Thoracic aorta (tissue), 2 donors: ENCODE measurements at places on chromosomes 16 and 17. TPM values are rescaled to one million over a fixed set of nuclear protein-coding genes. Genes with fewer than 3 reads are reported as not detected.

DNA sequence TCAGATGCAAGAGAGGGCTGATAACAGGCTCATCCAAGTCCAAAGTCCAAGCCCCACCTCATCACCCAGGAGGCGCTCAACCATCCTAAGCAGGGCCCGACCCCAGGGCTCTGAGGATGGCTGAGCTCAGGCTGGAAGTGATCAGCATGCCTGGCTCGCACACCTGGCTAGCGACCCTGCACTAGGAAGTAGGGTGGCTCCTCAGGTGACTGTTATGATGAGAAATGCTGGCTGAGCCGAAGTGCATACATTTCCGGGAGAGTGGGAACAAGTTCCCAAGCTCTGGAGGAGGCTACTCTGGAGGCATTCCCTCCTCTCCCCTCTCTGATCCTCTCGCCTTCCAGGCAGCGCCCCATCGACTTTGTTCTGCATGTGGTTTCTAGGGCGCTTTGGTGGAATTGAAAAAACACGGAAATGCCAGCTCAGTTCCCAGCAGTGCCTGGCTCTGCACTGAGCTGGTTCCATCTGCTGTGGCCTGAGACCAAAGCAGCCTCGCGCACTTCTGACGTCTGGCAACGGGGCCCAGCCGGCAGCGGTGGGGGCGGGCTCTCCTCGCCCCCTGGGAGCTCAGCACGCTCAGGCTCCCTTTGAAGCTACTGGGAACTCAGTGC, 130.3 kb downstream of the IRF8 start:
- no peak for DNase-seq

- DNase-seq, result peak; percentile 28
These were observed at the start of gene ZNF598 for GRCh38 chr16:2009791-2010510. ZNF598 (minus strand) TSS chr16:2009821.

Gene PRSS27
- 8.7 TPM for total RNA-seq

GRCh38 chr17:66222798-66223350, 6.3 kb downstream of the APOH start:
- DNase-seq, result no peak

DNA sequence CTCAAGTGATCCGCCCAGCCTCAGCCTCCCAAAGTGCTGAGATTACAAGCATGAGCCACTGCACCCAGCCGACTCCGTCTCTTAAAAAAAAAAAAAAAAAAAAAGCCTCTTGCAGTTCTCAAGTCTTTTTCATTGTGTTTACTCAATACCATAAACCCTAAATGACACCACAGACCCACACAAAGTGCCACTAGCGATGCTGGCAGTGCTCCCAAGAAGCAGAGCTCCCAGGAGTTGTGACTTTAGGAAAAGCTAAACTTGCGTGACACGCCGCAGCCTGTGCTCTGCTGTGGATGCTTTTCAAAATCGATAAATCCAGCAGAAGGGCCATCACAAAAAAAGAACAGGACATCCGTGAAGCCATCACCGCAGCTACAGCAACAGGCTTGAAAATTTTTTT, 114.7 kb downstream of the ANKRD11 start:
- DNase-seq, result no peak

Gene IGSF6
- total RNA-seq, result 4.2 TPM
